ENCODE measurements at places on chromosomes 2 and 18.

DNA sequence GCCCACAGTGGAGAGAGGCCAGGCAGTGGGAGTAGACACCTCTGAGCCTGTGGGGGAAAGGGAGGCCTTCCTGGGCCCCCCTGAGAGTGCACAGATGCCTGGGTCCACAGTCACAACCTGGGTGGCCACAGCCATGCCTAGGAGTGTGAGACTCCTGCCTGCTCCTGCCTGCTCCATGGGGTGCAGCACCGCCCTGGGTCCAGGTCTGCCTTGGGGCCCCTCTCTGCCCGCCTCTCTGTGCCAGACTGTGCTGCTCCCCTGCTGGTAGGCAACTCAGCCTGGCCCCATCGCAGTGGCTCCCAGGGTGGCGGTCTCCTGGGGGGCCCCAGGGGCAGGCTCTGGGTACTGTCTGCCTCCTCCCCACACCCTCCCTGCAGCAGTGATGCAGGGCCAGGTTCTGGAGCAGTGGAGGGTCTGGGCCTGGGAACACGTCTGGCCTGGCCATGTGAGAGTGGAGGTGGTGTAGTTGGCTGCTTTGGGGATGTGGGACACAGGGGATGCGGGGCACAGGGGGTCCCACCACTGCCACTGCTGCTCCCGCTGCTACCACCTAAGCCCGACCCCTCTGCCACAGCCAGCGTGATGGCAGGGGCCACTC, 60.1 kb upstream of the DLX2 start:
- no peak for DNase-seq

DNA sequence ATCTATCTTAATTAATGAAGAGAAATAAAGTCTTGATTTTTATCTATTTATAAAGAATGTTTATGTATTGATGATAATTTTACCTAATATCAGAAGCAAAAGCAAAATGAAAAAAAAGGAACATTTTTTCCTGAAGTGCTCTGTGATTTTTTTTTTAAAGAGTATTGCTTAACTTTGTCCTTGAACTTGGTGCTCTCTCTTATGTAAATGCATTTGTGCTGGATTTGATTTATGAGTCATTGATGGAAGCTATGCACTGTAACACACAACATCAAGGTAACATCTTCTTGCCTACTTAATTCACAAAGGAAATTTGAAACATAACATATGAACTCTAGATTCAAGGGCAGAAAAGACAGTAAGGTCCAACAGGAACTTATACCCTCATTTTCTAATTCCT, 312.9 kb upstream of the CDH19 start:
- no peak for DNase-seq

DNA sequence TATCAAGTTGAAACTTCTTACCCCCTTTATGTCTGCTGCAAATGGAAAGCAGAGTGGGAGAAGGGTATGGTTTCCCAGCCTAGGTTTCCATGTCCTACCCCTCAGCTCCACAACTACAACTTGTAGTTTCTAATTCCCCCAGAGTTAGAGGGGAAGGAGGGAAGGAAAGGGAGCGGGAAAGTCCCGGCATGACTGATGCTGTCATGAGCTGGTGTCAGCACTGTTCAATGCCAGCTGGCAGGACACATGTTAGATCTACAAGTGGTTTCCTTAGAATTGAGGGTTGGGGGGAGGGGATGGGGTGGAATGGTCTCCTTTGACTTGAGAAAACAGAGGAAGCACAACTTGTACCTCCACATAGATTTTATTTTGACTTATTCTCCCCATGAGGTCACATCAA, 194.0 kb downstream of the MBD2 start:
- no peak for DNase-seq

DNA sequence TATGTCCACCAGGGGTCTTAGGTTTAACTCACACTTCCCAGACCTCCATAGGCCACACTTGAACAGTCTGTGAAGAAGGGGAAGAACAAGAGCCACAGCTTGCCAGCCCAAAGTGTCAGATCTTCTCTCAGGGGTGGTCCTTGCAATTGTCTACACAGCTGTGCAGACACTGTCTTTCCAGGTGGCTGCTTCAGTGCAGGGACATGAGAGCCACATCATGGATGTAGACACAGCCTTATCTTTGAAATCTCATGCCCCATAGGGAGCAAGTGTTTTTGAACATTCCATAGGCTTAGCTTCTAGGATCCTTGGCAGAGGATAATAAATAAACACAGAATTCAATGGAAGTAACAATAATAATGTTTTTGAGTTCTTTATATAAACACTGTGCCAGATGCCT, 6.7 kb downstream of the ZNF407 start:
- DNase-seq, result no peak

GRCh38 chr2:204664708-204665121, 119.4 kb downstream of the PARD3B start:
- no peak for DNase-seq

DNA sequence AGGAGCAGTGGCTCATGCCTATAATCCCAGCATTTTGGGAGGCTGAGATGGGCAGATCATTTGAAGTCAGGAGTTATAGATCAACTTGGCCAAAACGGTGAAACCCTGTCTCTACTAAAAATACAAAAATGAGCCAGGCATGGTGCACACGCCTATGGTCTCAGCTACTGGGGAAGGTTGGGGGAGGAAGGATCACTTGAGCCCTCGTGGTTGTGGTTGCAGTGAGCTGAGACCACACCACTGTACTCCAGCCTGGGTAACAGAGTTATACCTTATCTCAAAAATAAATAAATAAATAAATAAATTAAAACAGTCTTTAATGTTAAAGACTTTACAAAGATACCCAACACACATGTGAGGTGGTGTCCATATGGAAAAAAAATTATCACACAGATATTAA, 134.0 kb downstream of the C2orf74 start:
- no peak for DNase-seq

All from NCI-H2171 (cell line).